ENCODE measurements at places on chromosomes 3 and 15.

- no peak for DNase-seq
These were observed 12.7 kb downstream of the CDAN1 start for GRCh38 chr15:42724276-42724675.

DNA sequence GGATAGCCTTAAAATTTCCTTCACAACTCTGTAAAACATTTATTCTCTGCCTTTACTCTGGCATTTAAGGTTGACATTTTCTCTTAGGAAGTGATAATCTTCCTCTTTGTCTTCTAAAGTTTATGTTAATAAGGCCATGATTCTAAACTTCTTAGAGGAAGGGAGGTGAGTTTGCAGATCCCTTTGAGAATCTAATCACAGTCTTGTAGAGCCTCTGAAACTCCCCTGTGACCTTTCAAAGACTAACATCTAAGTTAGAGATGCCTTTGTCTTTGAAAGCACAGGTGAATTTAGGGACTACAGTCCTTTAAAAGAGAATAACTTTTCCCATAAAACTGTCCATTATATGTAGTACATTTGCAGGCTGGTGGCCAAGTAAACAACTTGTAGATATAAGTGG is 115.1 kb downstream of the PLCL2 start:
- DNase-seq: no peak

- no peak for DNase-seq
These were observed 184.3 kb downstream of the ANXA2 start for GRCh38 chr15:60213377-60214000.

DNA sequence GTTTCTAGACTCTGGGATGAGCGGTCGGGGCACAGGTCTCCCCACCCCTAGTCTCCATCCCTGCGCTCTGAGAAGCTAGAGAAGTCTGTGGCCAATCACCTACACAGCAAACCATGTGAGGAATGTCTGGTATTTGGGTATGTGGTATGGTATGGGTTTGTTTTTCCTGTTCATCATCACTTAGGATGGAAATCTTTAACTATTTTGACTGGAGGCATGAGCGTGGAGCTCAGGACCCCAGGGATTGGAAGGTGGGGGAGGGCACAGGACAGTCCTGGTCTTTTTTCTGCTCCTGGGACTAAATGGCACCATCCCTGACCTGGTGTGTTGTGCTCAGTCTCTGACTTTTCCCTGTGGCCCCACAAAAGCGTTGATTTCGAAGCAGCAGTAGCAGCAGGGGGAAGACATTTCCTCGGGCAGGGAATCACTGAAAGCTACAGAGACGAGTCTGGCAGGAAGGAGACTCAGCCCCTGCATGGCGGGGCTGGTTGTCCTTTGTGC is 191.7 kb upstream of the TPM1 start:
- no peak for DNase-seq

- no peak for DNase-seq
These were observed 40.1 kb upstream of the GALNT15 start for GRCh38 chr3:16134173-16134928.

DNA sequence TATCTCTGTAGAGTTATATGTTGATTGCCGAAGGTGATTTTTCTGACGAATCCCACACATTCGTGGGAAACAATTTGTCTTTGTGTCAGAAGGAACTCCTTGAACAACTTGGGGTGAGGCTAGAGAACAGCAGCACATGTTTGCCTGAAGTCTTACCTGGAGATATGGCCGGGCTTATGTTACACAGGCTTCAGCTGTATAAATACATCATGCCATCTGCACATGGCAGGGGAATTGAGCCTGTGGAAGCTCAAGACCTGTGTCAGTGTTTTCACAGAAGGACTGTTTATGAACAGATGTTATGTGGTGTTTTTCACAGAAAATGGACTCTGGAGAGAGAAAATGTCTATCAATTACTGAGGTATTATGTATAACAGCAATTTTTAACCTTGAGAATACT is 203.6 kb upstream of the MDFIC2 start:
- DNase-seq: no peak

GRCh38 chr3:111681661-111682426 is 86.7 kb upstream of the ZBED2 start:
- no peak for DNase-seq

GRCh38 chr15:89747708-89748682 is 3.1 kb downstream of the MESP1 start:
- DNase-seq: no peak

- no peak for DNase-seq
These were observed 205.2 kb upstream of the NANOGP8 start for GRCh38 chr15:35290301-35290721.

GRCh38 chr15:90915808-90916440 is 12.8 kb downstream of the MAN2A2 start:
- no peak for DNase-seq

DNA sequence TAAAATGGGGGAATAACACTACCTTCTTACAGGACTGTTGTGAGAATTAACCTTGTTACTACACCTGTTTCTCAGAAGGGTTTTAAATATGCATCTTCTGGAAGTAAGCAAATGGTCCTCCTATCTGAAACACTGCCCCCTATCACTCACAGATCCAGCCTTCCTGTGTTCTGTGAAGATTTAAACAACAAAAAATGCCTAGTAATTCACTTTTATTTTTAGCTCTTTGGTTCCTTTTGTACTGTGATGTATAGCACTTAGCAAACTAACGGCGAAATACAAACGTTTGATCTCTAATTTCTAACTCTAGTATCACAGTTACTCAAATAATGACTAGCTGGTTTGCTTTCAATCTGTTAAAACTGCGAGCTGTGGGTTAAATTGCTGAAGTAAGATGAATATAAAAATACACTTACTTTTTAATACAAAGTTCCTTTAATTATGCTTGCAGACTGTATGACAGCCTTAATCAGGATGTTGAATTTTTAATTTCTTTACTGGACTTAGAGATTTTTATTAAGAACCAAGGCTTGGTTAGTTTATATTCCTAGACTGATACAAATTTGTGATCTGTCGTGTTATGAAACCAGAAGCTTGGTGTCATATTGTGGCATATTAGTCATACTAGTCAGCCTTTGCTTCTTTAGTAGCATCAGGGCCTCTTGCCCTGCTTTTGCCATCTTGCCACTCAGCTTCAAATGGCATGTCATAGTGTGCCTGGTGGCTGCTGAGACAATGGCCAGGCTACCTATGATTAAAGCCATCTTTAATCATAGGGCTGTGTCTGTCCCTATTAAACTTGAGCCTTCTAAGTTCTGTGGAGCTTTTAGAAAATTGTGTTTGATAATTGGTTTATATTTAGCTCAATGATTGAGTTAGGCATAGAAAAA is 9.2 kb downstream of the EIF3J start:
- DNase-seq: no peak

- no peak for DNase-seq
These were observed 1.0 kb downstream of the ATP2C1 start for GRCh38 chr3:130894986-130895280.

DNA sequence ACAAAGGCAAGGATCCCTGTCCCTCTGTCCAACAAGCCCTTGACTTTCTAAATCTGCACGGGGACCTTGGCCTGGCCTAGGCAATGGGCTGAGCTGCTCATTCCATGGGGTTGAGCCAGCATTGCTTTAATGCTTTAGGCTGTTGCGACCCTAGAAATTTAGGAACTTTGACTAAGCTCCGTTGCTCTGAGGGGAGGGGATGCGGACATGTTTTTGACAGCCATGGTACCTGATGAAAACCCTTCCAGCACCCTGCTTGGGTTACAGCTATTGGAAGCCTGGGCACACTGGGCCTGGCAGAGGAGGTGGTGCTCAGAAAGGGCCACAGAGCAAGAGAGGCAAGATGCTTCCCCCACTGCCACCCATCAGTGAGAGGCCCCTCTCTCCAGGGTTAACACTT is 37.1 kb downstream of the SYNM start:
- DNase-seq: no peak

DNA sequence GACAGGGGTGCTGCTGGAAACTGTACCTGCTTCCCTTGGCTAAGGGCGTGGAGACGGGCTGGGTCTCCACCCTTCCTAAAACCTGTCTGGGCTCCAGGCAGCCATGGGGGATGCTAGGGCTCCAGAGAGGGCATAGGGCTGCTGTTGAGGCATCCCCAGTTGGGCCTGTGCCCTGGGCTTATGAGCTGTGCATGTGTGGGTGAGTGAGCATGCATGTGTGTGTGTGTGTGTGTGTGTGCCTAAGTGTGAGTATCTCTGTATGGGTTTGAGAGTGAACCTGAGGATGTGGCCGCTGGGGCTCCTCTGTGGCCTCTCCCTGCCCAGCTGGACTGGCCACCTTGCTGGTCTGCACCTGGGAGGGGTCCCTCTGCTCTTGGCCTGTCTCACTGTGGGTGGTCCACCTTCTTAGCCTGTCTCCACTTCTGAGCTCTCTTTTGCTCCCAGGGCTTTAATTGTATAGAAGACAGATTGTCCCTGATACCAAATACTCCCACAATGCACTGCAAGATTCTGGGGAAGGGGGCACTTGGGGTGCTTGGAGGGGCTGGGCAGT is 11.9 kb upstream of the TMEM115 start:
- DNase-seq: no peak

- no peak for DNase-seq
These were observed 1.2 kb downstream of the CADPS start for GRCh38 chr3:62873761-62874710.

- no peak for DNase-seq
These were observed 6.7 kb downstream of the POU1F1 start for GRCh38 chr3:87269723-87270122.

- DNase-seq: no peak
These were observed 123.4 kb downstream of the CHSY1 start for GRCh38 chr15:101128221-101129015.

DNA sequence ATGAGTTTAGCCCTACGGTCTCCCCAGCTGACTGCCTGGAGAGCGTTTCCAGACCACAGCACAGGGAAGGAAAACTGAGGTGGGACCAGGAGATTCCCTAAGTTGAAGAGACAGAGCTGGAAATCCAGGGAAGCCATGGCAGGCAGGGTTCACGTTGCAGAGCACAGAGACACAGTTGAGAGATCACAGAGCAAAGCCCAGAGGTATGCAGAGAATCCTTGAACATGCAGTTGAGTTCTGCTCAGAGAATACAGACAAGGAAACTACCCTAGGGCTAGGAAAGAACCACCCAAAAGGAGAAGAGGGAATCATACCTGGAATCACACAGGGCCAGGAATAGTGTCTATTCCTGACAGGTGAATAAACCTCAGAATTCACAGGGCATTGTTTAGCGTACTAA is 14.3 kb downstream of the SLC28A1 start:
- no peak for DNase-seq

DNA sequence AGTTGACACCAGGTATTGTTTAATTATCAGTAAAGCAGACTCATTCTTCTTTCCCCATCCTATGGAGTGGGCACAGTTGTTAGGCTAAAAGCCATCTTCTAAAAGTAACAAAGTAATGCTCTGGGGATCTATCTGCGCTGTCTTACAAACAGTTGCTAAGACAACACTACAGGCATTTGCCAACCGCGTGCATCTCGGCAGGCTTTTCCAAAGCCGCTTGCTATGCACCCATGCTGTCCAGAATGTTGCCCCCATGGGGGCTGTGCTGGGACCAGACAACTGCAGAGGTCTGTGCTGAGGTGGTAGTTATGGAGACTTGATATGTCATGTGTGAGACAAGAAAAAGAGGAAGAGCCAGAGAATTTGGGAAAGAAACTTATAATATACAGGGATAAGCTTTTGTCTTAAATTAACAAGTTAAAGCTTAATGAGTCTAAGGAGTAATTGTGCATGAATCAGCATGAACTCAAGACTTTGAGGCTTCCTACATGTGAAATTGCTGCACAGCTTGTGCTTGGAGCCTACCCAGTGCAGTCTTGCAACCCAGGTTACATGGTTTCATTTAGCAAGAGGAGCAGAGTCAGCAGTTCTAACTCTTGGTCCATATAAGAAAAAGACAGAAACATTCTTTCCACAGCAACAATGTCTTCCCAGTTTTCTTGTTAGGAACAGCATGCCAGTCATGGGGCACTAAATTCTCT is 38.9 kb upstream of the DCLK3 start:
- no peak for DNase-seq

GRCh38 chr3:17190353-17191078 is 305.8 kb downstream of the PLCL2 start:
- no peak for DNase-seq

DNA sequence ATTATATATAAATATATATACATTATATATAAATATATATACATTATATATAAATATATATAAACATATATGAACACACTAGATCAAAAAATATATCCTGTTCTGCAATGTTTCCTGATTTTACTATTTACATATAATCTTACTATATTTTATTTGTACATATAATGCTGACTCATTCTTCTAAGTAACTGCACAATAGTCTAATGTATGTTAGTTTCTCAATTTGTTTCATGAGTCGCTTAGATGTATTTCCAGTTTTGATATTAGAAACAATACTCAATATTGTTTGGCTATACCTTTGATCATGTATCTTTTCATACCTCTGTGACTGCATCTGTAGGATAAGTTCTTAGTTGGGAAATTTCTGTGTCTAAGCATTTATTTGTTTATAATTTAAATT is 669.9 kb upstream of the CCDC54 start:
- DNase-seq: no peak

DNA sequence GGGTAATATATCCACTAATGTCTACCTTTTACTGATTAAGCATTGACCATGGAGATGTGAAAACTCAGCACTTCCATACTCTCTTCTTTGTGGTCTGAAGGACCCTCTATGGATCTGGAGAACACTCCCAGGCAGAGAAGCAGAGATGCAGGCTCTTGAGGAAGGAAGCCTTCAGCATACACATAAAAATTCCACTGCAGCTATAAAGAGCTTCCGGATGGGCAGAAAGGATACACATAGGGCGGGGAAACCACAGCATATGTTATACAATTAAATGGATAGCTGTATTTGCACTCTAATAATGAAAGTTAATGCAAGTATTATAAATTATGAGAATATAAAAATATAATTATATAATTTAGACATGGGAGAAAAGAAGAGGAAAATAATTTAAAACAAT is 1258.2 kb upstream of the ALCAM start:
- DNase-seq: no peak

DNA sequence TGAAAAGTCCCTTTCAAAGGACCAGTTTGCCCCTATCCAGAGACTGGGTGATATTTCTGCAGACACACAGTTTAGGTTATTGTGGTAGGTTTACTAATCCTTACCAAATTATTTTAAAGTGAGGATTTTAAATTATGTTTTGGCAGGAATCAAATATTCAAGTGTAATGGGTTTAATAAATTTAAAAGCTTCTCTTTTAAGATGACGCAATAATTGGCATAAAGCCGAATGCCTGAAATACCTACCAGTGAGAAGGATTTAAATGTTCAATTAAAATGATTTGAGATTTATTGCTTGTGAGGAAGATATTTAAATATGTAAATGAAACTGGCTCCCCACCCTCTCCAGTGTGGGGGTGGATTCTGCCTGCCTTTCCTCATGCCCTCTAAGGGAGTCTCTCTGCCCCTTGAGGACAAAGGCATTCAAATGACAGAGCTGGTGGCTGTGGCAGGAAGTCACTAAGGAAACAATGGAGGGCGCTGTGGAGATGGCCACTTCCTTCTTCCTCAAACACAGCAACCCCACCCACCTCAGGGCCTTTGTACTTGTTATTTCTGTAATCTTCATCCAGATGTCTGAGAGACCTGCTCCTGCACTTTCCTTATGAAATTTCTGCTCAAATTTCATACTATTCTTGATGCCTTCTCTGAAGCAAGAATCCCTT is 131.7 kb downstream of the TNIK start:
- DNase-seq: no peak
